Esophagus (tissue), 2 donors: ENCODE measurements at places on chromosomes 12 and 14. TPM values are rescaled to one million over a fixed set of nuclear protein-coding genes. Genes with fewer than 3 reads are reported as not detected.

Gene LALBA
- not detected for polyA plus RNA-seq

Gene ITGB7
- polyA plus RNA-seq, result 8.0 TPM

Gene SLC17A8
- not detected for polyA plus RNA-seq

Gene ZNF26
- polyA plus RNA-seq, result 2.8 TPM

Gene SERPINA5
- 0.16 TPM for polyA plus RNA-seq

Gene OR4N2
- not detected for polyA plus RNA-seq

Gene CFAP73
- 0.35 TPM for polyA plus RNA-seq

Gene CDC42BPB
- polyA plus RNA-seq, result 35.2 TPM

Gene VRTN
- polyA plus RNA-seq, result not detected

Gene SAMD15
- 0.34 TPM for polyA plus RNA-seq

Gene MYH6
- polyA plus RNA-seq, result 0.20 TPM

Gene DPPA3
- not detected for polyA plus RNA-seq

Gene TM9SF1
- 10.0 TPM for polyA plus RNA-seq

Gene CFAP251
- polyA plus RNA-seq, result 0.42 TPM

Gene APEX1
- polyA plus RNA-seq, result 115 TPM

Gene CLEC4A
- polyA plus RNA-seq, result 0.92 TPM

Gene GPRC5D
- polyA plus RNA-seq, result 0.31 TPM

Gene ABHD12B
- polyA plus RNA-seq, result 0.45 TPM

Gene CRACR2A
- 0.38 TPM for polyA plus RNA-seq
